IPS-NIHi11 (cell line): ENCODE measurements at places on chromosomes 16 and 17.

DNA sequence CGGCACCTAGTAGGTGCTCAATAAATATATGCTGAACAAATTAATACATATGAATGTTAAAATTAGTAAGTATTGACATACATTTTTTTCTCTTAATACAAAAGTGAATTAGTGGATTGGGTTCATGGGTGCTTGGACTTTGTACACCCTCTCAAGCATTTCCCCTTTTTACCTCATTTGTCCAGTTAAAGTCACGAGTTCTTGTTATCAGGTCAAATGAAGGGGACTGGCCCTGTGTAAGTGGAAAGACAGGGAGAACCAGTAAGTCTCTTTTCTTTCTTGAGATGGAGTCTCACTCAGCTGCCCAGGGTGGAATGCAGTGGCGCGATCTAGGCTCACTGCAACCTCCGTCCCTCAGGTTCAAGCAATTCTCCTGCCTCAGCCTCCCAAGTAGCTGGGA is 13.7 kb upstream of the RANGRF start:
- DNase-seq: no peak

GRCh38 chr16:81311762-81312161 is 3.0 kb upstream of the GAN start:
- DNase-seq: no peak

DNA sequence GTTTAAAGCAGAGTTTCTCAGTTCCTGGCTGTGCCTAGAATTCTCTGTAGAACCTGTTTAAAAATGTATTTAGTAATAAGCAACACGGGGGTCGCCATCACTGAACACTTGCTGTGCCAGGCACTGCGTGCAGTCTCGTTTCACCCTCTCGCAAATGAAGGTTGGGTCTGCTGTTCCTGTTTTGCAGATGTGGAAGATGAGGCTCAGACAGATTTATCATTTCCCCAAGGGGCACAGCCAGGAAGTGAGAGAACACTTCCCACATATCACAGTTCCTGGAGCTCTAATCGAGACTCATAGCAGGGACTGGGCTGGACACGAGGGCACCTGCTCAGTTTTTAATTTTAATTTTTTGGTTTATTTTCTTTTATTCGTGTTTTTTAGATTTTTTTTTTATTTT is 122.7 kb downstream of the ABCC6 start:
- no peak for DNase-seq

- no peak for DNase-seq
These were observed 5.0 kb downstream of the PAM16 start for GRCh38 chr16:4345836-4346781.

DNA sequence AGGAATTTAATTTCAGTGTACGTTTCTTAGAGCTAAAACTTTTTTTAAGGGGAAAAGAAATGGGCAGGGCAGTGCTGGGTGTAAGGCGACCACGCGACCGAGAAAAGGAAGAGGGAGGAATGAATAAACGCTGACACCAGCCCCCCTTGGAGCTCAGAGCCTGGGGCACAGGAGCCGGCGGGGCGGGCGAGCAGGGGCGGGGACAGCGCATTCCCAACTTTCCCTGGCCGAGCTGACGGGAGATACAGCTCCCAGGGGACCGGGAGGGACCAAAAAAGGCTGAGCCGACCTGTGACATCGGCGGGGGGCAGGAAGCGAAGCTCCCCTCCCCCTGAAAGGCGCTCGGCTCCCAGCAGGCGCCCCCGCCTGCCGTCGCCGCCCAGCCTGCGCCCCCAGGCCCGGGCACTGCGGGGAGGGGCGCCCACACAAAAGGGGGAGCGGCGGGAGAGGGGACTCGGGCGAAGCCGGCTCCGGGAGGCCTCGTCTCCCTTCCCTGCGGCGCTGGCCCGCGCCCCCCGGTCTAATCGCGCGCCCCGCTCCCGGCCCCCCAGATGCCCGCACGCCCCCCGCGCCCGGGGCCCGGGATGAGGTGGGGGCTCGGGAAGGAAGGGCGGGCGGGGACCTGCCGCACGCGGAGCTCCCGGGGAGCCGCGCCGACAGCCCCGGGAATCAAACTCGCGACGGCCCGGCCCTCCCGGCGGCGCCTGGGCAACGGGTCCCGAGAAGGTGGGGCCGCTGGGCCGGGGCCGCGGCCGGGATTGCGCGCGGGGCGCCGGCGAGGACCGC is 622 bp downstream of the CUEDC1 start:
- DNase-seq: peak; percentile 80

- DNase-seq: no peak
These were observed 10.0 kb downstream of the MAP2K6 start for GRCh38 chr17:69424287-69425041.

- DNase-seq: peak; percentile 42
These were observed 16.1 kb downstream of the TEKT5 start for GRCh38 chr16:10678655-10679054.

GRCh38 chr17:5416901-5417300 is 2.6 kb downstream of the NUP88 start:
- no peak for DNase-seq

DNA sequence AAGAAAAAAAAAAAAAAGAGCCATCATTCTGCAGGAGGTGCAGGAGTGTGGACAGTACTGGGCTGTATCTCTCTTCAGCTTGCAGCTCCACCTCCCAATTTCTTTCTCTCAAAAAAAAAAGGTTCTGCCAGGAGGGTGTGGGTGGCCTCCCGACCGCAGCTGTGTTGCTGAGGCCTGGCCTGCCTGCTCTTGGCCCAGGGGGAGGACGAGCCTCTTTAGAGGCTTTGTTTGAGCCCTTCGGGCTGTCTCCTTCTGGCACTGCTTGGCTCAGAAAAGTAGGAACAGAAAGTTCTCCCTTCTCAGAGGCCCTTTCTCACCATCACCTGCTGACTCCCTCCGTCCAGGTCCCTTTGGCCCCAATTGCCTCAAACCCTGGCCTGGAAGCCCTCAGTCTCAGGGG is 22.2 kb upstream of the C17orf107 start:
- no peak for DNase-seq

GRCh38 chr17:77594416-77595209 is 363.9 kb upstream of the TNRC6C start:
- DNase-seq: no peak
